M059J (cell line): ENCODE measurements at places on chromosomes 1 and 21. TPM values are rescaled to one million over a fixed set of nuclear protein-coding genes. Genes with fewer than 3 reads are reported as not detected.

Gene RPE65
- total RNA-seq = not detected in 2 replicates

Gene SERTAD4
- 1.8 and 4.2 TPM in 2 replicates for total RNA-seq

DNA sequence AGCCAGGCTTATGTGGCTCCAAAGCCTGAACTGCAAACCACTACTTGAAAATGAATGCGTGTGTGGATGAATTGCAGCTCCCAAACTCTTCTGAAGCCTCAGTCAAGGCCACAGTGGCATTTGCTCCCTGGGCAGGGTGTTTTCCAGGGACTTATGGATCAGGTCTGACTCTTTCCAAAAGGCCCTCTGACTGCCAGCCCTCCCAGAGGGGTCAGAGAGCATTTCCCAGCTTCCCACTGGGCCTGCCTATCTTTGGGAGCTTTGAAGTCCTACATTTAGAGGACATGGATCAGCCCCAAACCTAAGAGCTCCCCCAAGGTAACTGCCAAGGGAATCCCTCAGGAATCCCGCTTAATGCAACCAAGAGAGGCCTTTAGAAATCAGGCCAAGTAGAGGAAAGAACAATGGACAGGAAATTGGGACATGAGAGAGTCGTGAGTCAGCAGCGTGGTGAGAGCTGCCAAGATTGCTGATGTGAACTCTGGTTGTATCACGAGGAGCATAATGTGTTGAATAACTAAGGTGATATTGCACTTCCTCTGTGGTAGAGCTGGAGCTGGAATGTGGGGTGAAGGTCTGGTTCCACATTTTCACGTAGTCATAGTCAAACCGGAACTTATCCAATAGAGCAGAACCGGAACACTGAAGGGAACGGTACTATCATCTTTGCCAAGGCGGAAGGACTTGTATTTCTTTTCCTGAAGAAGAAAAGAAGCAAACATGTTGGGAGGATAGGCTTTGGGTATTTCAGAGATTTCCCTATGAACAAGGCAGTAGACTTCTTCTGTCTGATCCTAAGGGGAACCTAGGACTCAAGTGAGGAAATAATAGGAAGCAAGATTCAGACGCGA, 99.4 kb upstream of the JUN start:
- DNase-seq = peak; percentile 98

DNA sequence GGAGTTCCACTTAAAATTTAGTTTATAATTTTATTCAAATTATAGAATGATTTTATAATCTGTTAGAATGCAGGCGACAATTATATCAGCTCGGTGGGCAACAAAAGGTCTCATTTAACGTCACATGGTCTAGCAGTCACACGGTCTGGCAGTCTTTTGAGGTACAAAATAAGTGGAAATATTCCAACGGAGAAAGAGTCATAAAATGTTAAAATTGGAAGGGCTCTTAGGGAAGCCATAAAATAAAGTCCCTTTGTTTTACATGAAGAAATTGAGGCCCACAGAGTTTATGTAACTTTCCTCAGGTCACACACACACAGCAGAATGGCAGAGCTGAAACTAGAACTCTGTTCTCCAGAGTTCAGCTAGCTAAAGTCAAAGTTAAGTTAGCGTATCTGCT, 84.4 kb upstream of the QSOX1 start:
- DNase-seq = no peak

DNA sequence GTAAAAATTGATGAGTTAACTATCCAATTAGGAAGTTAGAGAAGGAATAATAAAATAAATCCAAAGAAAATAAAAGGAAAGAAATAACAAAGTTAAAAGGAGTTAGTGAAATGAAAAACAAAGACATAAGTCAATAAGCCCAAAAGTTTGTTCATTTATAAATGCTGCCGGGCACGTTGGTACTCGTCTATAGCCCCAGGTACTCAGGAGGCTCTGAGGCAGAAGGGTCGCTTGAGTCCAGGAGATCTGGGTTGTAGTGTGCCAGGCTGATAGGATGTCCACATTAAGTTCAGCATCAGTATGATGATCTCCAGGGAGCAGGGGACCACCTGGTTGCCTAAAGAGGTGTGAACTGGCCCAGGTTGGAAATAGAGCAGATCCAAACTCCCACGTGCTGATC, 35.5 kb upstream of the VANGL1 start:
- DNase-seq = no peak

- DNase-seq = no peak
These were observed 5.4 kb downstream of the SLC6A9 start for GRCh38 chr1:44025816-44026215.

GRCh38 chr21:45873866-45874265, 107.7 kb upstream of the COL6A1 start:
- DNase-seq = no peak

GRCh38 chr1:58884706-58885661, 101.1 kb upstream of the JUN start:
- DNase-seq = no peak

- no peak for DNase-seq
These were observed 12.7 kb downstream of the SPATC1L start for GRCh38 chr21:46171585-46171984.

- peak; percentile 65 for DNase-seq
These were observed 117.7 kb downstream of the FGGY start for GRCh38 chr1:59414406-59415133.

- no peak for DNase-seq
These were observed 112.1 kb upstream of the NEGR1 start for GRCh38 chr1:72394457-72394856.

DNA sequence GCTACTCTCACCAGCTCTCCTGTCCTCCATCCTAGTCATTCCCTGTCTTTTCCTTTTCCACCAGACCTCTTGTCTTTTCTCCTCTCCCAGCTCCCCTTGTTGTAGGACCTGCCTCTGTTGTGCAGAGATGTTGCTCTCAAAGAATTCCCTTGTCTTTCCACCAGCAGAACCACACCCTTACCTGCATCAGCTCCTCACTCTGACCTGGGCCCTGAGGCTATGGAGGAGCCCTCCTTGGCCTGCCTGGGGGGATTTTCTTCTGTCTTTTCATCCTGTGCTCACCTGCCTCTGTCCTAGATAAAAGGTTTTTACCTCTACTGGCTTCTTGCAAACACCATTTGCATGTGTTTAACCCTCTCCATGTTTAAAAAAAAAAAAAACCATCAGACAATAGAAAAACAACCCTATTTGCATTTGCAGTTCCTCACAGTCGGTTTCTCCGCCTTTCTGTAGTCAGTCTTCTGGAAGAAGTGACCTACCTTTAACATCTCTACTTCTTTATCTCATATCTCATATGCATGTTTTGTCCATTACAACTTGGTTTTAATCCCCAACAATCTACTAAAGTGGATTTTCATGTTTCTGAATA, 12.1 kb downstream of the FCRL5 start:
- DNase-seq = no peak

DNA sequence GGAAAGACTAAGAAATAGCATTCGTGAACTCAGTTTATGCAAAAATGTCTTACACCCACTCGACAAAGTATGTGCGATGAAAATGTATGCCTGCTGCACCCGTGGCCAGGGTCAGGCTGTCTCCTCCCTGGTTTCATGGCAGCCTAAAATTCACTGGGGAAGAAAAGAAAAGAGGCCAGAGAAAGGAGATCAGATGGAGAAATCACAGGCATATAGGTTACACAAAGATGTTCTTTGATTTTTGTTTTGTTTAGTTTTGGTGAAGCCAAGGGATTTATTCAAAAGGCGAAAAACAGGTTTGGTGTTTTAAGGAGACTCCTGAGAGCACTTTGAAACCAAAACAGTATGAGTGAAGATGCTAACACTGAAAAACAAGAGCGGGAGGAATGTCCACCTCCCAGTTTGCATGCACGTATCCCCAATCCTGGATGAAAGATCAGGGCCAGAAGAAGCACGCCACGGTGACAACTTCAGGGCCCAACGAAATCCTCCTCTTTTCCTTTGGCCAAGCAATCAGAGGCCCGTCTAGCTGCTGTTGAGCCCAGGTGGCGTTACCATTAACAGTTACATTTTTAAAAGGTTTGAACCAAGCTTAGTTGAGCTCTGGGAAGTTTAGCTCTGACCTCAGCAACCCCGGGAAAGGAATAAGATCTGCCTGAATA, 992 bp upstream of the SSX2IP start:
- no peak for DNase-seq

GRCh38 chr1:186291271-186291670, 83.8 kb downstream of the TPR start:
- no peak for DNase-seq
